Activated naive CD4-positive, alpha-beta T cell treated with anti-CD3 and anti-CD28 coated beads, Interleukin-2, amount 50 U/mL, for 72 hours (primary cell): ENCODE measurements at places on chromosomes 11 and 22. TPM values are rescaled to one million over a fixed set of nuclear protein-coding genes. Genes with fewer than 3 reads are reported as not detected.

KDM2A gene
- 97.5 TPM for total RNA-seq

CRYBB2 gene
- total RNA-seq = not detected

PRG3 gene
- total RNA-seq = not detected

CALCA gene
- total RNA-seq = not detected

HEPN1 gene
- total RNA-seq = not detected

OSM gene
- total RNA-seq = 40.4 TPM

ABCG4 gene
- total RNA-seq = 0.12 TPM

FXYD6 gene
- 0.31 TPM for total RNA-seq

DAGLA gene
- not detected for total RNA-seq

PRR33 gene
- total RNA-seq = 0.12 TPM
